ENCODE measurements at places on chromosomes 2 and 18.

DNA sequence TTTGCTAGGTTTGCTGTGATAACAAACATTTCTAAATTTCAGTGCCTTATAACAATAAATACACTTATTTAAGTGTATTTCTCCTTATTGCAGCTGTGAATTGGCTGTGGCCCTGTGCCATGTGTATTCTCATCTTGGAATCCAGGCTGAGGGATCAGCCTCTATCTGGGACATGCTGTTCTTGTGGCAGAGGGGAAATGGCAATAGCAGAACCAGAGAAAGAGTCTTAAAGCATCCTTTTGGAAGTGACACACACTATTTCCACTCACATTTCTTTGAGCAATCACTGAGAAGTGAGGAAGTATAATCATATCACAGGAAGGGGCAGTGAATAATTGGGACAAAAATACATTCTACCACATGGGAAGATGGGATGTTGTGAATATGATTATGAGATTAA is 66.2 kb upstream of the PROKR1 start:
- no peak for DNase-seq

DNA sequence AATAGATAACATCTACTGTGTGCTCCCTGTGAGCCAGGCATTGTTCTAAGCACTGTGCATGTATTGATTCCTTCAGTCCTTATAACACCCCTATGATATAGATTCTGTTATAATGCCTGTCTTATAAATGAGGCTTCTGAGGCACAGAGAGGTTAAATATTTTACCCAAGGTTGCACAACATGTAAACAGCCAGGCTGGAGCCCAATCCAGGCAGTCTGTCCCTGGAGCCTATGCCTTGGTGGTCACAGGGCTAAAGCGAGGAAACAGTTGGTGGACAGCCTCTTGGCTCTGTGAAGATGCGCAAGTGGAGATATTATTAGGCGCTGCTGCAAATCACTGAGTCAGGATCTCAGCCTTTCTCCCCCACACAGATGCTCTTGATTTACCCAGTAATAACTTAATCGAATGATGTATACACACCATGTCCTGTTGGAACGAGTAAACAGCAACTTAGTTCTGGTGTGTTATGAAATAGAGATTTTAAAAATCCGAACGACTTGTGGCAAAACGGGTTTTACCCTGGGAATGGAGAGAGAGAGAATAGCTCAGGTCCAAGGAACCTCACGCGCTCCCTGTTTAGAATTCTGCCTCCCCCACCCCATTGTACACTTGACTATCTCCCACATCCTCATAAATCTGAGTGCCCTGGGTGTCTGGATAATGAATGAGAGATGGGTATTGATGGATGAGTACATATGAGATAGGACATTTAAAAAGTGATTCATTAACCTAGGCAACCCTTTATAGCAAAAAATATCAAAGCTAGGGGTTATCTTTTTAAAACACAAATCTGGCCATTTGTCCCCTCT is 231.9 kb downstream of the BCL2 start:
- no peak for DNase-seq

- DNase-seq, result no peak
Observed at GRCh38 chr18:44601447-44601846, 79.2 kb upstream of the SETBP1 start.

DNA sequence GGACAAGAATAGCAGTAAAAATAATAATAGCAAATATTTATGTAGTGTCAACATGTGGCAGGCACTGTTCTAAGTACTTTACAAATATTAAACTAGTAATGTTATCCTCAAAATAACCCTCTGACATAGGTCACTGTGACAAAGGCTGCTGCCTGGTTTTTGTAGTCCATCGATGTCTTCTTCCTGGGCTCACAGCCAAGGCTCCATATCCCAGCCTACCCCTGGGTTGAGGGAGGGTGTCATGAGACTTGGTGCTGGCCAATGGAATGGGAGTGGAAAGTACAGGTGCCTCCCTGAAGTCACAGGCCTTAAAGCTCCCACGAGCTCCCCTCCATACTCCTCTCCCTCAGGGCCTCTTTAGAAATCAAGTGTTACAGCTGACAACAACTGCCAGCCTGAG is 159.3 kb downstream of the CYRIA start:
- no peak for DNase-seq

DNA sequence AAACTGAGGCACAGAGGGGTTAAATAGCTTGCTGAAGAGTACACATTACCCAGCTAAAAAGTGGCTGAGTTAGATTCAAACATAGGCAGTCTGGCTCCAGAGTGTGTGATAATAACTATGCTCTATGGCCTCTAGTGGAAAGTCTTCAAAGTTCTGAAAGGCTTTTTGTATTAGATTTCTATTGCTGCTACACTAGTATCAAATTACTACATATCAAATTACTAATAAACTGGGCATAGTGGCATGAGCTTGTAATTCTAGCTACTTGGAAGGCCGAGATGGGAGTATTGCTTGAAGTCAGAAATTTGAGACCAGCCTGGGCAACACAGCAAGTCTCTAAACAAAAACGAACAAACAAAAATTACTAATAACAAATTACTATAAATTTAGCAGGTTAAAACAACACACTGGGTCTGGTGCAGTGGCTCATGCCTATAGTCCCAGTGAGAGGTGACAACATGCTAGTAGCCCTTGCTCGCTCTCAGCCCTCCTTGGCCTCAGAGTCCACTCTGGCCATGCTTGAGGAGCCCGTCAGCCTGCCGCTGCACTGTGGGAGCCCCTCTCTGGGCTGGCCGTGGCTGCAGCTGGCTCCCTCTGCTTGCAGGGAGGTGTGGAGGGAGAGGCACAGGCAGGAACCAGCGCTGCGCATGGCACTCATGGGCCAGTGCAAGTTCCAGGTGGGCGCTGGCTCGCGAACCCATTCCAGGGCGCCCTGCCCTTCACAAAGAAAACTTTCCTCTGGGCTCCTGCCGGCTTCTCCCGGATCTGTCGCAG is 38.2 kb upstream of the TWSG1 start:
- DNase-seq, result no peak
